ENCODE measurements at places on chromosomes 5 and 9.

GRCh38 chr9:137048655-137049543 is 2.9 kb upstream of the NPDC1 start:
- no peak for DNase-seq

- no peak for DNase-seq
Observed at GRCh38 chr5:20832204-20833080, 844.4 kb upstream of the CDH18 start.

DNA sequence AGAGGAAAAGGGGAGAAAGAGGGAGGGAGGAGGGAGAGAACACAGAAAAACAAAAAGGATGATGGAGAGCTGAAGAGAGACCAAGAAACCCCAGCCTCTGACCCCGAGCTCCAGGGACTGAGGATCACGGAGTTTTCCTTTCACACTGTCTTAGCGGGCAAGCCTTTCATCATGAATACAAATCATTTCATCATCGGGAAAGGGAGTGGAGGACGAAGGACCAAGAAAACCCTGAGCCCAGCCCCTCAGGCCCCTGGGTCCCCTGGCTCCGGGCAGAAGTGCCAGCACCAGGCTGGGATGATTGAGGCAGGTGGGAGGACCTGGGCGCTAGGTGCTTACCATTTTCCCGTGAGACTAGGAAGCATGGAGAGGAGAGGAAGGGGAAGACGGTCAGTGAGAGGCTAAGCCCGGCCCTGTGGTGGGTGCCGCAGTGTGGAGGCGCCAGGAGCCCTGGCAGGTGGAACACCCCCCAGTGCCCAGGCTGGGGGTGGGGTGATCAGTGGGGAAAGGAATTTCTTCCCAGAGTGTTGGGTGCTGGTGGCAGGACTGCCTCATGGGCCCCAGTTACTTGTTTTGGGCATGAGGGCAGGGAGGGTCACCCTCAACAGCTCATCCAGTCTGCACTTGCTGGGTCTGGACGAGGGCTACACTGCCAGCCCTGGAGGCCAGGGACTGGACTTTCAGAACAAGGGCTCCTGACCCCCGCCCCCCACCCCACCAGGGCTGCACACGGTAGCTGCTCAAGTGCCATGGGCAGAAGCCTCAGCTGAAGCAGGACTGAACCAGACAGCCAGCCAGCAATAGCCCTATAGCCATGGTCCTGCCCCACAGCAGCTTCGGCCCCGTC is 49.0 kb upstream of the SARDH start:
- DNase-seq, result no peak

DNA sequence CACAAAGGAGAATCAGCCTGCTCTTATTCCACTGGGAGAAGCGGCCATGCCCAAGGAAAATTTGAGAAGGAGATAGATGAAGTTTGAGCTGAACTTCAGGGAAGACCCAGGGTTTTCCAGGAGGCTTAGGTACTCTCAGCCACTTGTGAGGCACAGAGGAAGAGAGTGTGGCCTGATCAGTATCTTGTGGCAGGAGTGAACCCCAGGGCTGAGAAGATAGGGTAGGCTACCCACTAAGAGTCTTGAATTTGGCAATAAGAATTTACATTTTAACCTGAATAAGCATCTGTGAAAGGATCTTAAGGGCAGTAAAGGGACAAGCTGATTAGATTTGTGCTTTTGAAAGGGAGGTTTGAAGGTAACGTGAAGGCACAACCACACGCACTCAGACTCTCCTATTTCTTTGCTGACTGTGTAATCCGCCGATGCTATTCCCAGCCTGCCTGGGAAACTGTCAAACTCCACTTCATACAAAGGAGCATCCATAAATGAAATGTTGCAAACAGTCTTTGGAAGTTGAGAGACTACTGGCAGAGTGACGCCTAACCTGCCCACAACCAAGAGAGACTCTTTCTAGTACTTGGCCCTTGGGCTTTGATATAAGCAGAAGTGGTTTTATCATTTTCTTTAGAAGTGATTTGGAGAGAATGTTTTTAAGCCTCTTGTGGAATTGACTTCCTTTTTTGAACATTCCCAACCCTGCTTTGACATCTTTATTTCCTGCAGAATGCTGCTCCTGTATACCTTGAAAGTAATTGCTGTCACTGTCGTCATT is 108.2 kb upstream of the VCAN start:
- DNase-seq, result no peak

- no peak for DNase-seq
Observed at GRCh38 chr9:73050887-73051550, 98.2 kb upstream of the ALDH1A1 start.

GRCh38 chr5:127396490-127397155 is 106.0 kb downstream of the MEGF10 start:
- no peak for DNase-seq

- DNase-seq, result no peak
Observed at GRCh38 chr5:119031011-119031886, 39.6 kb upstream of the DMXL1 start.

DNA sequence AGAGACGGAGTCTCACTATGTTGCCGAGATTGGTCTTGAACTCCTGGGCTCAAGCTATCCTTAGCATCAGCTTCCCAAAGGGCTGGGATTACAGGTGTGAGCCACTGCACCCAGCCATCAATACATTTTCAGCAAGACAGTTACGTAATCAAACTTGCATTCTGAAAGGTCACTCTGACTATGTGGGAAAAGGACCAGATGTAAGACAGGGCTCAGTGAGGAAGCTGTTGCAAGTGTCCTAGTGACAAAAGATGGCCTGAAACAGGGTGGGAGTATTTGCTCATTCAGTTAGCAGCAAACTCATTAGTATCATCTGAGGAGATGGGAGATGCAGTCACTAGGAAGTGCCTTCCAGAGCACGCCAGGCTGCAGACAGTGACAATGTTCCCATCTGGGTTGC is 16.9 kb downstream of the MED27 start:
- DNase-seq, result no peak

- peak; percentile 66 for DNase-seq
Observed at GRCh38 chr5:75623846-75624245, 12.6 kb downstream of the ANKDD1B start.

GRCh38 chr9:99021512-99021911 is 77.8 kb downstream of the COL15A1 start:
- no peak for DNase-seq

GRCh38 chr9:15416880-15417279 is 5.8 kb upstream of the SNAPC3 start:
- DNase-seq, result peak; percentile 55

Measured in amniotic epithelial cell (primary cell).